Activated naive CD8-positive, alpha-beta T cell treated with anti-CD3 and anti-CD28 coated beads, Interleukin-2, amount 10 ng/mL, durations not matched to agents 7 days and 5 days (primary cell): ENCODE measurements at places on chromosomes 12 and 14. TPM values are rescaled to one million over a fixed set of nuclear protein-coding genes. Genes with fewer than 3 reads are reported as not detected.
A peak's percentile ranks its signal among the peaks of the same experiment; 100 is the strongest.

DNA sequence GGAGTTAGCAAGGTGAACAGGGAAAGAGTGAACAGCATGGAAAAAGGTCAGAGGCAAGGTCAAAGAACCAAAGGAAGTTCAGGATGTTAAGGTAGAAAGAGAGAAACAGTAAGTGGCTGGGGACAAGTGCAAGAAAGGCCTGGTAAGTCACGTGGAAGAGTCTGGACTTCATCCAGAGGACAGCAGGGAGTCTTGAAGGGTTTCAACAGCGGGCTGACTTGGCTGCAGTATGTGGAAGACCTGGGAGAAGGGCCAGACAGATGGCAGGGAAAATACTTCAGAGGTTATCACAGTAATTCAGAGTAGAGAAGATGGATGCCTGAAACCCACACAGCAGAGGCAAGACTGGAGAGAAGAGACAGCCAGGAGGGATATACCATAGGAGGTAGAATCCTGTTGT, 34.0 kb downstream of the CIT start:
- no peak for DNase-seq

MMP14 gene
- 3.1 TPM for total RNA-seq

LTBR gene
- total RNA-seq = 1.4 TPM

- DNase-seq = no peak
Observed at GRCh38 chr12:12007713-12008231, 63.0 kb upstream of the BCL2L14 start.

KCTD10 gene
- 34.8 TPM for total RNA-seq

GRCh38 chr12:108989376-108989775, 31.5 kb downstream of the SVOP start:
- DNase-seq = no peak

GRCh38 chr14:31961896-31962295, 115.2 kb upstream of the ARHGAP5 start:
- no peak for DNase-seq

- no peak for DNase-seq
Observed at GRCh38 chr12:132343294-132344004, 14.1 kb upstream of the GALNT9 start.

DNA sequence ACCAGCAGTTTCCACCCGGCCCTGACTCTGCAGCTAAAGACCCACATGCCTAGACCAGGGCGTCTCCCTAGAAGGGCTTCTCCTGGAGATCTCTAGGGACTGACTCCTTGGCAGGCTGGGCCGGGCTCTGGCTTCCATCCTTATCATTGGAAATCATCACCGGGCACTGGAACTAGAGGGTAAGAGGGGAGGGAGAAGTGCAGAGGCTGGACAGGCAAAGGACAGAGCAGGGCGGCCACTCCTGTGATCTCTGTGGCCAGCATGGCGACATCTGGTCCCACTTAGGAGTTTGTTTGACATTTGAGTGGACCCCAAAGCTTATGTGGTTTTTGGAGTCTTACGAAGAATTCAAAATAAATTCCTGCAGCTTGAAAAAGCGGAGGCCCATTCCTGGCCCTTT, 7.1 kb downstream of the LTBP2 start:
- no peak for DNase-seq

DNA sequence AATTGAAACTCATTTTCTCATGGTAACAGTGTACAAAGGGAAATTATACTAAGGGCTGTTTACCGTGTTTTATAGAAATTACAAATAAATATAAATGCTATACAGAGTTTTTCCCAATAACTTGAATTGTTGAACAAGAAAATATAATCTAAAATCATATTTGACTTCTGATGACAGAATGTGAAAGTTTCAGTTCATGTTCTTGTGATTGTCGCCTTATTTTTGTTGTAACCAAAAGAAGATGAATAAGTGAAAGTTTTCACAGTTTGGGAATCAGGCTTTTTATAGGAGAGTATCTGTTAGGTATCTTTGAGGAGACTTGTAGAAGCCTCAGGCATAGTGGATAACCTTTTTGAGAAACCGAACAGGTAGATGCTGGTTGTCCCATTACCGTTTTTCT, 28.1 kb downstream of the ANO6 start:
- no peak for DNase-seq

GRCh38 chr14:20470603-20470901, 1.3 kb downstream of the PNP start:
- DNase-seq = no peak

GRCh38 chr14:24843494-24843893, 206.5 kb downstream of the STXBP6 start:
- DNase-seq = no peak

GRCh38 chr12:563787-564298, 99.4 kb downstream of the NINJ2 start:
- DNase-seq = no peak

DNA sequence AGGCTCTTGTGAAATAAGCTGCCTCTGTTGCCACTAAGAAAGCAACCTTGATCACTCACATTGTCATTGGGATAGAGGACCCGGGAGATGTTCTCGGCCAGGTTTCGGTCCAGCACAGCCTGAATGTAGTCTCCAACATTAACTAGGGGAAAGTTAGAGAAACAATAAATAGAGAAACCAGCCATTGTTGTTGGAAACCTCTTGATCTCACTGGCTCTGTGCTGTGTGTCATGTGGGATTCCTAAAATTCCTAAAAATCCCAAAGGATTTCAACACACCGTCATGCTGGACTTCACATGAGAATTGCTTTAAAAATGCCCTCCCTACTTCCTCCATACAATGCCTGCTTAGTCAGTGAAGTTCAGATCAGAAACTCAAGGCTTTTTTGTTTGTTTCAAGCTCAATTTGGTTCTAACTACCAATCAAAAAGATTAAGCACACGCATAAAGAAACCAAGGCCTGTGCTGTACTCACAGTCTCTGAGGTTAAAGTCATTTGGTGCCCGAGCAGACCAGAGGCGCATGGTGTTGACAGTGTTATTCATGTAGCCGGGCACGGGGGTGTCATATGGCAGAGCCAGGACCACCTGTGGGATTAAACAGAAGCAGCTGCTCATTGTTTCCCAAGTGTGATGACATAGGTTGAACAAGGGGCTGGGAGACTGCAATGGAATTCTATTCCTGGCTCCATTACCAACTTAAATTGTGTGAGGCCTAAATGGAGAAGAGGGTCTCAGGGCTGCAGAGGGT, 23.6 kb downstream of the PYGL start:
- no peak for DNase-seq

ASCL4 gene
- total RNA-seq = not detected

CMKLR1 gene
- total RNA-seq = 1.0 TPM

- DNase-seq = no peak
Observed at GRCh38 chr14:21347201-21347600, 36.6 kb downstream of the SUPT16H start.

TNS2 gene
- 1.9 TPM for total RNA-seq

DNA sequence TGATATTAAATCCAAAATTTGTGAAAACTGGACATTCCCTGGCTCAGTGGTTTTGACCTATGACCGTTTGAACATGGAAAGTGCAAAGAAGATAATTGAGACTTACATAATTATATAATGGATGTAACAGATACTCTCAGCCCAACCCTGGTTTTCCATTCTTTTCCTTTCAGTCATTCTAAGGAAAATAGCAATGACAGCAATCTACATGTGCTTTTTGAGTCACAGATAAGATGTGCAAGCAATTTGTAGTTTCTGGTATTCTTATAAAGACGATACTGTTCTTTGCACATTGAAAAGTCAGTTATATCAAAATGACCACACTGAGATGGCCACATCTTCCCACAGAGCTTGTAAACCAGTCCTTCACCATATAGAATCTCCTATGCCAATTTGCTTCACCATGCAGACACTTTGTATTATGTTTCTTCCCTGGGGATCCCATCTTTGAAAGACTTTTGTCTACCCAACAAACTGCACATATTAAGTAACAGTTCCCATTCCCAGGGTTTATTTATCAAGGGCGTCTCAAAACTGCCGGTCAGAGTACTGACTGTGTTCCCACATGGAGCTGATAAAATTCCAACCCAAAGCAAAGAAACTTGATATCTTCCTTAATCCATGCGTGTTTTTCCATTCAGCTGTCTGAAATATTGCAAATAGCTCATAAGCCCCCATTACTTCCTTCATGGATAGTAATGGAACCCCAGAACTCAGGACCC, 34.8 kb downstream of the PLXNC1 start:
- no peak for DNase-seq

DNA sequence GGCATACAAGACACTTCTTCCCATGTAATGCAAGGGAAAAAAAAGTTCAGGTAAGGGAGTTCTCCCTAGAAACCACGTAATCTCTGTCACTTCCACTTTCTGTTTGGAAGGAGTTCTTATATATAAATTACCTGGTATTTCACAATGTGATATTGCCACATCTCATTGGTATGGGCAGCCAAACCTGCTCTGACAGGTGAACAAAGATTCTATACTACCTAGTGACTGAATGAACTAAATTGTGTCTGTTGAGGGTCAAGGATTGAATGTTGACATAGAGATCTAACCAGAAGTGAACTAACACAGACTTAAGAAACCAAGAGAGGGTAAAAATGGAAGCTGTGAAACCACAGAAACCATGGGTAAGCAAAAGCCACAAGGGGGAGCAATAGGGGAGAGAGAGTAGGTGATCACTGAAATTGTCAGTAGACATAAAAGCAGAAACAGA, 161.3 kb downstream of the RPL10L start:
- no peak for DNase-seq

DNA sequence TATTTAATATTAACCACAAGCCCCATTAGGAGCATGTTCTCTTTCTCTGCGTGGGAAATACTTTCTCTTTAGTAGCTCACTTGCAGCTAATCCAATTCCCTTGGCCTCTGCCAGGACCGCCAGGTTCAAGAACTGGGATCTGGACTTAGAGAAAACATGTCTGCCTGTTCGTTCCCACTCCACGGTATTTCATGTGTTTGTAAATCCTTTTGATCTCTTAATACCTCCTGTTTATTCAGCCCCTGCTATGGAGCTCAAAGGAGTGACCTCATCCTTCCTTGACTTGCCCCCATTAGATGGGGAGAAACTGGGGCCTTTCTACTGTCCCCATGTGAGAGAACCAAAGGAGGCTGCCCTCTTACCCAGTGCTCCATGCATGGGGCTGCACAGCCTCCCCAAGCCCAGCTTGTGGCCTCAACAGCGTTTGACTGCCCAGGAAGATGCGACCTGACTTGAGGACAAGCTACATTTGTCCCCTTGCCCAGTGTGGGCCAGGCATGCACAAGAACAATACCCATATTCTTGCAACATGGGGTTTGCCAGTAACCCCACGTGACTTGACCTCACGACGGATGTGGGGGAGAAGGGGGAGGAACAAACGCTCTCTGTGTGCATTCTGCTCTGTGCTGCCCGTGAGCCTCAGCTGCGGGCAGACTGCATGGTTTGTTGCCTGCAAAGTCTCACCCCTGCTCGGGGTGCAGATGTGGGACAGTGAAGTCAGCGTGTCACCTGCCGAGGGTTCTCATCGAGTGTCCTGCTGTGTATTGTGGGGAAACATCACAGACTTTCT, 30.3 kb downstream of the CD9 start:
- peak; percentile 78 for DNase-seq

DNA sequence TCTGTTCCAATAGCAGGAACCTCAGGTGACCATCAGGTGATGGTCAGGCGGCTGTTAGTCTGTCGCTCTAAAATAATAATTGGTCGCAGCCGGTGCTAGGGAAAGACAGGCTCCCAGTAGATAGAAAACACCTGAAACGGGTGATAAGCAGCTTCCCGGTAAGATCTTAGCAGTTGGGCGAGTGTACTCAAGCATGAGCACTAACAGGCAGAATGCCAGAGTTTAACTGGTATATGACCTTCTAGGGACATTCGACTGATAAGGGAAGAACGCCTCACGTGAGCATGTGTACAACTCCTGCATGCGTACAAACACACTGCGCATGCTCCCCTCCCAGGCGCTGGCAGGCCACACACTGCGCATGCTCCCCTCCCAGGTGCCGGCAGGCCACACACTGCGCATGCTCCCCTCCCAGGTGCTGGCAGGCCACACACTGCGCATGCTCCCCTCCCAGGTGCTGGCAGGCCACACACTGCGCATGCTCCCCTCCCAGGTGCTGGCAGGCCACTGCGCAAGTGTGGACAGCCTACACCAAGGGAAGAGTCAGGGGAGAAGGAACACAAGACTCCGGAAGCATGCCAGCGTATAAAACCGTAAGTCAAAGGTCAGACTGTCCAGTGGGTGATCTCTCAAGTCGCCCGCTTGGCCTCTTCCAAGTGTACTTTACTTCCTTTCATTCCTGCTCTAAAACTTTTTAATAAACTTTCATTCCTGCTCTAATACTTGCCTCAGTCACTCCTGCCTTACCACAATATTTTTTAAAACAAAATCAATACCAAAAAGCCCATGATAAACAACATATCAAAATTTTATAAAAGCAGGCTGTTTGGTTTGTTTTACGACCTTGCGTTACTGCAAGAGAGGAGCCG, 24.5 kb downstream of the GPRC5D start:
- peak; percentile 62 for DNase-seq

- no peak for DNase-seq
Observed at GRCh38 chr14:95234426-95234825, 77.1 kb upstream of the DICER1 start.

GRCh38 chr12:119363490-119363889, 29.0 kb downstream of the CCDC60 start:
- no peak for DNase-seq

KTN1 gene
- 111 TPM for total RNA-seq
